ENCODE measurements at places on chromosomes 3 and 15.

DNA sequence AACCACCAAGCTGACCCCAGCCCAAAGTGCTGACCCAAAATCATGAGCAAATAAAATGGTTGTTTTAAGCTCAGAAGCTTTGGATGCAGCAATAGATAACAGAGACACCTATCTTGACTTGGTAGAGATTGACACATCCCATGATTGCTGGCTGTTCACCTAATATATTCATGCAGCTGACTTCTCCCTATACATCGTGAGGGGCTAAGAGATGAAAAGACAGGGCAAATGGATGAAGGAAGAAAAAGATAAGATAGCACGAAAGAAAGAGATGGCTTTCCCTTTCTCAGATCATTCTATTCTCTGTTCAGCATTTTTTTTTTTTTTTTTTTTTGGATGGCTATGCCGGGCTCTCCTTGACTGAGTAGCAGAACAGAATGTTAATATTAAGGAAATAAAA is 141.5 kb upstream of the ADAMTS9 start:
- no peak for DNase-seq

- no peak for DNase-seq
Measured at GRCh38 chr3:143676021-143676420, 172.2 kb downstream of the SLC9A9 start.

DNA sequence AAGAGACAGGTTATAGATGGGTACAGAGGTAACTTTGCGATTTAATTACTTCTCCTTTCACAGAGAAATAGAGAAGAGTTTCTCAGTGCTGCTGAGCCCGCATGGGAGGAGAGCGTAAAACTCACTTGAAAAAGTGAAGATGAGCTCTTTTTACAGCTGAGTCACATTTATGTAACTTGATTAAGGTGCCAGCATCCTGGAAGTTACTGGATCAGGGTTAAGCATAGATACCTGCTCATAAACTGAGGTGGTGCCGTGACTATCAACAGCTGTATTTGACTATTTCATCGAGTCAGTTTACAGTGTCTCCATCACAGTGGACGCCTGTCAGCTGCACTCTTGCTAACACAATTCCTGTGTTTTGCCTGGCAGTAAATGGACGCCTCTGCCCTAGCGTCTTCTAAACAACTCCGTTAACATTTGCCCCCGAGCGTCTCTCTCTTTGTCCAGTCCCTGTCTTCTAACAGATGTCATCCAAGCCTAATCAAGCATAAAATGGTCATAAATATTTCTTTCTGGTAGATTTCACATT is 414.6 kb downstream of the FOXP1 start:
- no peak for DNase-seq

DNA sequence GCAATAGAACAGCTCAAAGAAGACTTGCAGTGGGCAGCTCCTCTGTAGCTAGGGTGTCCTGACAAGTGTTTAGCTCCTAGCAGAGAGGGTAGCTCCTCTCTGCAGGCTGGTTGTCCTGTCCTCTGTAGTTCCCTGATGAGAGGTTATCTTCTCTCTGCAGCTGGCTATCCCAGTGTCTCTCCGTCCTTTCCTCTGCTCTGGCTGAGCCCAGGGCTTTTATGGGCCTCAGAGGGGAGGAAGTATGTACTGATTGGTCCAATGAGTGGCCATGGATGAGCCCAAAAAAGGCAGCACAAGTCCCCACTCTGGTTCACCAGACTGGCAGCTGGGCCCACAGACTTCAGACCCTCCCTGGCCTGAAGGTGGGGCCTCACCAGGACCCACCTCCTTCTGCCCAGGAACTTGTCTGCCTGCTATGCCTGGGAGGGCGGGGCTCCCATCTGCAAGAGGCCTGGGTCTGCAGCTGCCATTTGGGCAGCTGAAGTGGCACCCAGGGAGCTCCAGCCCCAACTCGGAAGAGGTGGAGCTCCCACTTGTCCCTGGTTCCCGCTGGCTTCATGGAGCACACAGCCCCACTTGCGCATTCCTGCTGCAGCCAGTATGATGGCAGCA is 27.2 kb upstream of the MEX3B start:
- DNase-seq = no peak

DNA sequence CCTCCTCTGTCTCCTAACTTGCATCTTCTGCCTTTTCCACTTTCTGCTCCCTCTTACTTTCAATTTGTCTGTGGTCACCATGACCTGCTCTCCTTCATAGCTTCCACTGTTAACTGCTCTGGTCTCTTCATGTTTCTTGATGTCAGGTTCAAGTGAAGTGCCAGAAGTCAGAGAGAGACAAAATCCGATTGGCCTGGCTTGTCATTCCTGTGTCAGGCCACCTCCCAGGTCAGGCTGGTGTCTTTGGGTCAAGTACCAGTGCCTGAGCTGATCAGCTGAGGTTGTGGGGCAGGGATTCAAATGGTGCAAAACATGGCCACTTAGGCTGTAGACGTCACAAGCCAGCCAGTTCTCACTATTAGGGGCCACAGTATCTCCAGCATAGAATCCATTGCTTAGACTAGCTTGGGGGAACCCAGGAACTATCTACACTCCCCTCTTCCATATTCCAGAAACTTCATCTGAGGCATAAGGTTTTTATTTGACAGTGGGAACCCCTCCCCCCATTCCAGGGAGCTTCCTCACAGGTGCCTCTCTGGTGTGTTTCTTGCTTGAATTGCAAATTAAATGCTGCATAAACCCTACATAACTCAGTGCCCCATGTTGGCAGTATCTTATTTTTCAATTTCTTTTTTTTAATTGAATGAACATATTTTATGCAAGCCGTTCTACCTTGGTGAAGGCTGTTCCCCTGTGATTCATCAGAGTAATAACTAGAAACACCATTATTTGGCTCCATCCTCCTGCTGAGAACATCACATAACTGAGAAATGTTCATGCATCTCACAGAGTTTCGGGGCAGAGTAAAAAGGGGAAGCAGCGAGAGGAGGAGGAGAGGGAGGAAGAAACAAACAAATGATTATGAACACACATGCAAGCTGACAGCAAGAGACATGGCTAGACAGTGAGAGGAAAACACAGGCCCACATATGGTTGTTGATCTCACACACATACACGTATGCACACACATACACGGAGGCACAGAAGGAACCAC is 175.8 kb downstream of the TLE3 start:
- no peak for DNase-seq
